ENCODE measurements at places on chromosomes 6 and 20. TPM values are rescaled to one million over a fixed set of nuclear protein-coding genes. Genes with fewer than 3 reads are reported as not detected.

GRCh38 chr20:57686931-57687652 is 22.7 kb downstream of the PMEPA1 start:
- DNase-seq: no peak

DNA sequence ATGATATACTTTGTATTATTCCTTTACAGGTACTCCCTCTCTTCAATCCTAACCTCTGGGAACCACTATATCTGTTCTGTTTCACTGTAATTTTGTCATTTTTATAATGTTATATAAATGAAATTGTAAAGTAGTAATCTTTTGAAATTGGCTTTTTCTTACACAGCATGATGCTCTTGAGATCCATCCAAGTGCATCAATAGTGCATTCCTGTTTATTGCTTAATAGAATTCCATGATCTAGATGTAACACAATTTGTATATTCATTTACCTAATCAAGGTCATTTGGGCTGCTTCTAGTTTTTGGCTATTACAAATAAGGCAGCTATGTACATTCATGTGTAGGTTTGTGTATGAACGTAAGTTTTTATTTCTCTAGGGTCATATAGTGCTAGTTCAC is 174.6 kb downstream of the KHDC1L start:
- no peak for DNase-seq

DNA sequence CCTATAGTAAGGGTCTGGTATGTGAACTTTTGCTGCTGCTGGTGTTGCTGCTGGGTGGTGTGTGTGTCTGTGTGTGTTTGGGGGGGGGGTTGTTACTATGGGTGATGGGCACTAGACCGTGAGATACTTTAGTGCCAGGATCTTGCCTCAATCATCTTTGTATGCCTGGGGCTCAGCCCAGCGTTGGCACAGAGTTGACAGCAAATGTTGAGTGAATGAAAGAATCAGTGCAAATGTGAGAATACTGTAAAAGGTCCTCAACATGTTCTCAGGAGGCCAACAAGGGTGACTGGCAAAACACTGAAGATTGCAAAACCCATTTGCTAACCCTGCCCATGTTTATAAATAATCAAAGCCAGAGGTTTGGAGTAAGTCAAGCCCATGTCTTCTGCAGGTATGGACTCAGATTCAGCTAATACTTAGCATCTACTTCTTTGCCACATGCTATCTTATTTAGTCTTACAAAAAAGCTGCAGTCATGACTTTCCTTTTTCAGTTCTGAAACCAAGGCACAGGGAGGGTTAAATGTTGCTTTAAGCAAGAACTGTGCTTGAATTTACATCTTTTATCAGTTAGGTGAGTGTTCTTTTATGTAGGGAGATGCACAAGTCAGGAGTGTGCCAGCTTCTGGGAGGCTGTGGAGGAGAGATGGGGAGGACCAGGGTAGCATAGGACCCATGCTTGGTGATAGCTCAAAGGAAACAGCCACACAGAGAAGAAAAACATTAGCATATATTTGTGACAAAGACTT is 125.3 kb upstream of the SPACA1 start:
- no peak for DNase-seq

DNA sequence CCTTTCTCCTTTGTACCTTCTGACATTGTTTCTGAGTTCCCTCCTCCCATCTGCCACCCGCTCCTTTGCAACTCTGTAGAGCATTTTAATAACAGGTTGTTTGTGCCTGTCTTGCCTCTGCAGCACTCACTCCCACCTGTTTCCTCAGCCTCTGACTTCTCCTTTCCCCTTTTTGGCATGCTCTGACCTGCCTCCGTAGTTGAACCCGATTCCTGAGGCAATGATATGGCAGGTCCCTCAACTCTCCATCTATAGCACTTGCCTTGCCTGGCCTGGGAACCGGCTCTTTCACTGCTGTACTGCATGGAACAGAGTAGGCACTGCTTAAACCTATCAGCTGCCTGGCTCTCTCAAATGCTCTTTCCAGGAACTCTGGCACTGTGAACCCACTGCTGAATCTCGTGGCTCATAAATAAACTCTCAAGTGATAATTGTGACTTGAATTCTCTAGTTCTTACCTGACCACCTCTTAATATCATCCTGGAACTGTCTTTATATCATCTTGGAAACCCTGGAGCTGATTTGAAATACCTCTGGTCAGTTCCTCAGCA is 50.3 kb downstream of the UTRN start:
- DNase-seq: no peak

The QRSL1 gene
- total RNA-seq: 21.6 TPM

The RAD21L1 gene
- not detected for total RNA-seq

The MOG gene
- total RNA-seq: not detected

The DEFB124 gene
- total RNA-seq: not detected
